ENCODE measurements at places on chromosomes 6 and 20. TPM values are rescaled to one million over a fixed set of nuclear protein-coding genes. Genes with fewer than 3 reads are reported as not detected.

The BTBD3 gene
- polyA plus RNA-seq: 44.9 TPM

GRCh38 chr6:138253731-138254130, 35.4 kb upstream of the PBOV1 start:
- no peak for DNase-seq

DNA sequence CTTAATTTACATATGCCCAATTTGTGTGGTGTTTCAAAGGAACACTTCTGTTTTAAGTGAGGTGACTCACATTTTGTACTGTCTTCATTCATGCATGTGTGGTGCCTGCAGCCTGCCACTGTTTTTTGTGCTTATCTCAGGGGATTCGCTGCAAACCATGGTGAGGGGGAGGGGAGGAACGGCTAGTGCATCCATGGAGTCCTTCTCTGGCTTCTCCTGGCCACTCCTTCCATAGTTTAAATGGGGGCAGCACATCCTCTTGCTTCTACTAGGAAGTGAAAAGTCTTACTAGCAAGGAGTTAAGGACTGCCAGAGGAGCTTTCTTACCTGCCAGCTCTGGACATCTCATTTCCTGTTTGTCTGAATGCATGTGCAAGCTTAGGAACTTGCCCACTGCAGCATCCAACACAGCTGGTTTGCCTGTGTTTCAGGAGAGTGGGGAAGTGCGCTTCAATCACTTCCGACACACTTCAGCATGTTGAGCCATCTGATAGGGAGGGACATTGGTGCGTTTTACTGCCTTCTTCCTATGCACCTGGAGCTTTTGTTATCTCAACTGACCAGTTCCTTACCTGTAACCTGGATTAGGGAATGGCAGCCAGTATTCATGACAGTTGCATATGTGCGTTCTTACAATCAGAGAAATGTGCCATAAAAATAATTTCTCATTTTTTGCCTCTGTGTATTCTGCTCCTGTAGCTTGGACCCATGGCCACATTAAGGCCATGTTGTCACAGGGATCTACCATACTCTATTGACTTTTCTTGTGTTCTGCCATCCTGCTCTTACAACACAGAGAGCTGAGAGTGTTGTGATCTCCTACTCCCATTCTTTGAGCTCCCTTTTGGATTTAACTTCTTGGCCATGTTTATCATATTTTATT, 211.3 kb downstream of the ARID1B start:
- no peak for DNase-seq

The OR12D3 gene
- polyA plus RNA-seq: not detected

The CLIC5 gene
- 14.8 TPM for polyA plus RNA-seq

The SLC17A3 gene
- polyA plus RNA-seq: not detected

DNA sequence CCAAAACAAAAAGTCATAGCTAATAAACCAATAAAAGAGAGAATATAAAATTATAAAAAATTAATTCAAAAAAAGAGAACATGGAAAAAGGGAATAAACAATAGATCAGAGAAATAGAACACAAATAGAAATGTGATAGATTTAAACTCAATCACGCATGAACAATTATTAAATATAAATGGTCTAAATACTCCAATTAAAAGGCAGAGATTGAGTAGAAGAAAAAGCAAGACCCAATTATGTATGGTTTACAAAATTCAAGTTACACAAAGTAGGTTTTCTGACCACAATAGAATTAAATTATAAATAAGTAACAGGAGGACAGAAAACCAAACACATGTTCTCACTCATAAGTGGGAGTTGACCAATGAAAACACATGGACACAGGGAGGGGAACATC, 36.4 kb upstream of the MAN1A1 start:
- DNase-seq: no peak

GRCh38 chr20:15336536-15336935, 999.1 kb upstream of the FLRT3 start:
- no peak for DNase-seq

DNA sequence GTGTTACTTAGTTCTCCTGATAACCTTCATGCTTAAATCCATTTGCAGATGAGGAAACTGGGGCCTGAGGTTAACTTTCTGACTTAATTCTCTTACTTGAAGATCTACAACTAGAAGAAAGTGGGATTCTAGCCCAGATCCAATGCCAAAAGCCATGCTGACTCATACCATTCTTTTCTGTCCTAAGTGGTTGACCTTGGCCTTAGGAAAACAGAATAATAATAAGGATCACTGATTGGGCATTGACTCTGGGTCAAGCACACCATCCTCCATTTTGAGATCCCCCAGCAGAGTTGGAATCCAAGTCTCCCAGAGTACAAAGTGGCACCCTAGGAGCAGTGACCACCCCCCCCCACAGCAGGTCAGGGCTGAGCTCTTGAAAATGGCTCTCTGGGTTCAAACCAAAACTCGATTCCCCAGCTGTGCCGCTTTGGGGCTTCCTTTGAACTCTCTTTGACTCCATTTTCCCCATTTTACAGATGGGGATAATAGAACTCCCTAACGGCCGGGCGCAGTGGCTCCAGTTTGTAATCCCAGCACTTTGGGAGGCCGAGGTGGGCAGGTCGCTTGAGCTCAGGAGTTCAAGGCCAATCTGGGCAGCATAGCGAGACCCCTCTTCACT, 12.8 kb upstream of the ZNF217 start:
- DNase-seq: no peak

The ZSCAN16 gene
- polyA plus RNA-seq: 4.0 TPM

GRCh38 chr20:57660922-57661745, 40.9 kb upstream of the ZBP1 start:
- peak; percentile 55 for DNase-seq

GRCh38 chr6:42507901-42508300, 55.9 kb upstream of the UBR2 start:
- peak; percentile 78 for DNase-seq

The EBF4 gene
- 4.4 TPM for polyA plus RNA-seq

DNA sequence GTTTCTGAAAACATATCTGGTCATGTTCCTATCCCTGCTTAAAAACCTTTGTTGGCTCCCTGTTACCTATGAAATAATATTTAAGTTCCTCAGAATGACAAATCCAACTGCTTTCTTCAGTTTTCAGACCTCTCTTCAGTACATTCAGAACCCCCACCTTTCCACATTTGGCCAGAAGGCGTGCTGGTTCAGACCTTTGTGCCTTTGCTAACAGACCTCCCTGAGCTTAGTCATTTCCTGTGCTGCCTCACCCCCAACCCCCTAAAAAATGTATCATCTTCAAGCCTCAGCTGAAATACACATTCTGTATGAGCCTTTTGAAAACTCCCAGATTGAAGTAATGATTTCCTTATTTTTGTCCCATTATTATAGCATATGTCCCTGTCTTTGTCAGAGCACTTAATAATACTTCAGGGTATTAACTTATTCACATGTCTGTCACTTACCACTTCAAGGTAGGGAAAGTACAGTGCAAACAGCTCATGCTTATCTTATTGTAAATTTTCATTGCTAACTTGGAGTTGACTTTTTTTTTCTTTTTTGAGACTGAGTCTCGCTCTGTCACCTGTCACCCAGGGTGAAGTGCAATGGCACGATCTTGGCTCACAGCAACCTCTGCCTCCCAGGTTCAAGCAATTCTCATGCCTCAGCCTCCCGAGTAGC, 19.7 kb downstream of the FAM217A start:
- no peak for DNase-seq

DNA sequence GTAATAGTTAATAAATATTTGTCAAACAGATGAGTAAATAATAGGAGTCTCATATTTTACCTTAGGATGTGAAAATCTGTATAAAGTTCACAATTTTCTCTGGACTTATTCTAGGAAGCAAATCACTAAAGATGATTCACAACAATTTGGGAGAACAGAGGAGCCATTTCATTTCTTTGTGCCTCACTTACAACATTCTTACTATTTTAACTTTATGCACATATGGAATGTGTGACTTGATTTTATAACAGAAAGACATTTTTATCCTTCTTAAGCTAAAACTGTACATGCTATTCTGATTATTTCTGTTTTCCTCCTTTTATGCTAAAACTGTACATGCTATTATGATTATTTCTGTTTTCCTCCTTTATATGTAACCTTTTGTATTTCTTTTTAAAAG, 83.3 kb downstream of the FUT9 start:
- no peak for DNase-seq

DNA sequence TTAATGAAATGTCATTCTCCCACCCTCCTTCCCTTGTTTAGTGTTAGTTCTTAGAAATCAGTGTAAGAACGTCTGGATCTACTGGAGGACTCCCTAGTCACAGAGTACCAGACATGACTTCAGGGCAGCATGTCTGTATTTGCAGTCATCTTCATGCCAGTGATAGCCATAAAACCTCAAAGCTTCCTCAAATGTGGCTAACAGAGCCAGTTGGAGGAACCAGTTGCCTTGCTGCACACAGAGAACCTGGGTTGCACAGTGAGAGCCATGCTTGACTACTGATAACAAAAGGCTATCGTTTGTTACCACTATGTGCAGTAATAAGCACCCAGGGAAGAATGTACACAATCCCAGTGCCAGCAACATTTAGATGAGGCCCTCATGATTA, 20.1 kb downstream of the NT5E start:
- DNase-seq: no peak

The MYO6 gene
- 5.4 TPM for polyA plus RNA-seq

The UBD gene
- polyA plus RNA-seq: not detected

GRCh38 chr20:36153736-36154699, 522 bp upstream of the EPB41L1 start:
- peak; percentile 84 for DNase-seq

The PNPLA1 gene
- polyA plus RNA-seq: 0.09 TPM

- DNase-seq: peak; percentile 86
Measured at GRCh38 chr6:89412071-89413005, at the start of gene RRAGD. TSS of gene RRAGD (minus strand) at chr6:89412273. CDS start at chr6:89411993, 280 bp downstream.

The RAMACL gene
- 0.11 TPM for polyA plus RNA-seq

All from muscle of leg (tissue), 16 donors.